ENCODE measurements at places on chromosomes 3 and 15.

DNA sequence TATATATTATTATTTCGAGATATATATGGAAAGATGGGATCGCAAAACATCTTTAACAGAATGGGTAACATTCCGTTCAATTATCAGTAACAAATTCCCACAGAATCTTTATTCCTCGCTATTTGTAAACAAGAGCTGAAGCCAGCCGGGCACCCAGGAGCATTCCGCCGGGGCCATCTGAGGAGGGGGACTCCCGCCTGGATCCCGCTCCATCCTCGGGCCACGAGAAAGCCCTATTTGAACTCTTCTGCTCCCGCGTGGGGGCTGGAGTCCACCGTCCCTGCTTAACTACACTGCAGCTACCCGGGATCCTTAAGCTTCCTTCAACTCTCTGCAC is 687 bp downstream of the GPR176 start:
- no peak for DNase-seq

- no peak for DNase-seq
Observed at GRCh38 chr15:99403597-99403996, 152.3 kb downstream of the LRRC28 start.

DNA sequence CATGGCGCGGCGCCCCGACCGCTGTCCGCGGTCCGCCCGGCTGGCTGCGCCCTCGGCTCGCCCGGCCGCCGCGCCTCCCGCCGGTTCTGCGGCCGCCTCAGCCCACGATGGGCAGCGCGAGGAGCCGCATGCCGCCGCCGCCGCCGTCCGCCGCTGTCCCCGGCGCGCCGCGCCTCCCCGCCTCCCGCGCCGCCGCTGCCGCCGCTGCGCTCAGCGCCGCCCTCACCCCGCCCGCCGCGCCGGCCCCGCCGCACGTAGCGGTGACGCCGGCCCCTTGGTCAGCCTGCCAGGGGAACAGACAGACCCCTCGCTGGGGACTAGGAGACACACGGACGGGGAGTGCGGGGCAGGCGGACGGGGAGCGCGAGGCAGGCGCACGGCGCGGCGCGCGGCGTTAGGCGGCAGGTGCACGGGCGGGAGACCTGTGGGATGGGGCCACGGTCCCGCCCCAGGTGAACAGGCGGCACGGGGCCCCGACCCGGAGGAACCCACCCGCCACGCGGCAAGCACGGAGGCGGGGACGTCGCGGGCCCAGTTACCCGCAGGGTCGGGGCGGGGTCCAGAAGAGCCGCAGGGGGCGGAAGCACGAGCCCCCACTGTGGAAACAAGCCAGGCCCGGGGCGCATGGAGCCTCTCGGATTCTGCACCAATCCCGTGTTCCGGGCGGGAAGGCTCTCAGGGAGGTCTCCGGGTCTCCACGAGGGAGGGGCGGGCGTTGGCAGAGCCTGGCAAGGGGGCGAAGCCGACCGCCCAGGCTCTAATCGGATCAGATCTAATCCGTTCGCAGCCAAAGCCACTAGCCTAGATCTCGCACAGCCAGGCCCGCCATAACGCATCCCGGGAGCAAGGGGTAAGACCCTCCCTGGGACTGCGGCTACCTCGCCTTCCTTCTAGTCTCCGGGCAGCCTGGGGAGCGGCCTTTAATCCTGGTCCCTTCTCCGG is at the start of gene CSPG5:
Gene CSPG5 (minus strand): TSS at position 175 of the 942 bp plus-strand sequence. CDS start 172 bp downstream, at position 3.
- DNase-seq = no peak

DNA sequence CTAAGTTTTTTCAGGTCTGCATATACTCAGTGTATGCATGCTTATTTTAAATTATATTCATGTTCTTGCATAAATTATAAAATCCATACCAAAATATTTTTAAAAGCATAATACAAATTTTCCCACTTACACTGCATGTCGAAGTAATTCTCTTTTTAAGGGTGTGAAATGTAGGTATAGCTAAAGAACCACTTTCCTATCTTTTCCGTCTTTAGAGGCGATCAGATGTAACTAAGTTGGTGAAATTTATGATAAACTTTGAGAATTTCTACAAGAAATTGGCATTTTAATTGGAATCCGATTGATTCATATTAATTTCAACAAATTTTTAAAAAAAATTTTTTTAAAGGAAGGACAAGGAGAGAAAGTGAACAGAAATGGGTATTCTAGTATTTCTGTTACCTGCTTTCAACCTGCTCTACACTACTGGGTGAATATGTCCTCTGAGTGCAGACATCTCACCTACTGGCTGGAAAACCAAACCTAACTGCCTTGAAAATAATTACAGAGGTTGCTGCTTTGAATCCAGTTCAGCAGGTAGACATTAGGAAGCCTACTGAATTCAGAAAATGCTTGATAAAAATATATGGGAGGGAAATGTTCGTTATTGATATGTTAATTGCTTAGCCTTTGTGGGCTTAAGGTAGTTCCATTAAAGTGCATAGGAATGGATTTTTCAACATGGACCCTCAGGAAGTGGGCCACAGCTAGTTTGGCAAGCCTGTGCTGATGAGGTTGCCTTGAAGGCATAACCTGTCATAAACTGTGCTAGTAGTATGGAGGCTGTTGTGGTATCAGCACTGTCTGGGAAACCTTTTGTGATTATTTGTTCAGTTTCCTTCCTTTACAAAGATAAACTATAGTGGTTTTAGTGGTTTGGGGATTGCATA is 5.1 kb downstream of the TRIM71 start:
- DNase-seq = no peak

GRCh38 chr3:38588371-38588971 is 61.0 kb downstream of the SCN5A start:
- DNase-seq = no peak

- no peak for DNase-seq
Observed at GRCh38 chr3:101119535-101119934, 126.3 kb upstream of the ABI3BP start.

- no peak for DNase-seq
Observed at GRCh38 chr3:196159952-196160804, 51.0 kb downstream of the ZDHHC19 start.

GRCh38 chr3:128950223-128950938 is 43.5 kb downstream of the CFAP92 start:
- no peak for DNase-seq

DNA sequence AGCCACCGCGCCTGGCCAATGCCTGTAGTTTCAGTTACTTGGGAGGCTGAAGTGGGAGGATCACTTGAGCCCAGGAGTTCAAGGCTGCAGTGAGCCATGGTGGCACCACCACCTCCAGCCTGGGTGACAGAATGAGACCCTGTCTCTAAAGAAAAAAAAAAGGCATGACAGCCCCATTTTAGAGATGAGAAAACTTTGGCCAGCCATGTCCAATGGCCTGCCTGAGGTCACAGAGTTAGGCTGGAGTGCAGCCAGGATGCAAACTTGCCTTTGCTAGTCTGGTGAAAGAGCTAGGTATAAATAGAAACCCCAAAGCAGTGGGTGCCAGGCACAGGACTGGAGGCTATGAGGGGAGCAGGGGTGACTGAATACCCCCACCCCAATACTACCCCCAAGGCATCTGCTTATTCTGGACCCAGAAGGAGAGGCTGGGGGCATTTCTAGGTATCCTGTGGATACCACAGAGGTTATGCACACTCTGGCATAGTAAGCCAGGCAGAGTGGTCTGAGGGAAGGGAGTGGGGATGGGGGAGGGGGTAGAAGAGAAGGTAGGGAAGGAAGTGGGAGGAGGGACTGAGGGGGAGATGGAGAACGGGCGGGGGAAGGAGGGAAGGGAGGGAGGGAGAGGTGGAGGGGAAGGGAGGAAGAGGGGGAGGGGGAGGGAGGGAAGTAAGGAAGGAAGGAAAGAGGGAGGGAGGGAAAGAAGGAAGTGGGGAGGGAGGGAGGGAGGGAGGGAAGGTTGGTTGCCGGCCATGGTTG is 16.2 kb upstream of the C15orf39 start:
- no peak for DNase-seq

All from cortex of kidney (tissue), 1 donor.